Activated naive CD8-positive, alpha-beta T cell treated with anti-CD3 and anti-CD28 coated beads, Interleukin-2, amount 10 ng/mL, durations not matched to agents 7 days and 5 days (primary cell): ENCODE measurements at places on chromosomes 4 and X.

GRCh38 chr4:189771696-189772361 is 168.8 kb upstream of the FRG1 start:
- no peak for DNase-seq

DNA sequence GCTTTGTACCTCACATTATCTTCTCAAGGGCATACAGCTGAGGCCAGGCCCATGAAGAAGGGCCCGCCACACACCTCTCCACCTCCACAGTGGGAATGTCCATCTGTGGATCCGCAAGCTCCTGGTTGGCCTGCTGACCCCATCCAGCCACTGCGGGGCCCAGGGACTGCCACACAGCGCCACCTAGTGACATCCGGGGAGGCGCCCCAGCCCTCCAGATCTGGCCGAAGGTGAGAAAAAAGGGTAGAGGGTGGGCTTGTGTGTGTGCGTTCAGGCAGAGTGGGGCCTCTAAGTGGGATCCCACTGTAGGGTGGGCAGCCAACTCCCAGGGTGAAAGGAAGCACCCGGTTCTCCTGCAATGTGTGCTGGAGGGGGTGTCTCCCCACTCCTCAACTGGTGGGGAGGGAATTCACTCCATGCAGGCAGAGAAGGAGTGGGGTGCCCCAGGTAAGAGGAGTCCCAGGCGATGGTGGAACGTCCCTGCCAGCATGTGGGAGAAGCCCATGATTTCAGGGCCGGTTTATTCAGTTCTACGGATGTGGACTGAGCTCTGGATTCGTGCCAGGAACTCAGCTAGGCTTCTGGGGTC is 117.3 kb downstream of the ENPP6 start:
- DNase-seq: no peak

- no peak for DNase-seq
Observed at GRCh38 chrX:31934842-31935370, 863.1 kb upstream of the FTHL17 start.

DNA sequence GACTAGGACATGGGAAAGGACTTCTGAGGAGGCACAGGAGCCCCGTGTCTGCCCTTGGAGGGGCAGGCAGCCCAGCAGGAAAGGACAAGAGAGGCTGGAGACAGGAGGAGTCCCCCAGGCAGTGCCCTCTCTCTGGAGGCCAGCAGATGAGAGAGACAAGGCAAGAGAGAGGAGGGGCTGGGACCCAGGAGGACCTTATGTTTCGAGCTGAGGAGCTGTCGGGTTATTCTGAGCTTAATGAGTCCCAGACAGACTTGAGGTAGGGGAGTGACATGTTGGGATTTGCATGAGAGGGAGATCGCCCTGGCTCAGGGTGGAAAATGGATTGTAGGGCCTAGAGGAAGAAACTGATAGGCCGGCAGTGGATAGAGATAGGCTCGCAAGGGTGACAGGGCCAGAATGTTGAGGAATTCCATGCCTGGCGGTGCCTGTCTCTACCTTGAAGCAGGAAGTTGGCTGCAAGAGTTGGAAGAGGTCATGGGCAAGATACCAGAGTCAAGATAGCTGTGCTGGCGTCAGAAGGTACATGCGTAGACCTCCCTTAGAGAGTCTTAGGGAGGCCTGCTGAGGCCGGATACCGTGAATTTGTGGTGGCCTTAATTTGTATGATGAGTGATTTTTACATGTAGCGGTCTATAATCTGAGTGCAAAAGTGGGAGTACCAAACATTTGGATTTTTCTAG is 19.4 kb downstream of the STOX2 start:
- no peak for DNase-seq

- DNase-seq: no peak
Observed at GRCh38 chr4:77269505-77269904, 112.5 kb downstream of the CCNG2 start.

DNA sequence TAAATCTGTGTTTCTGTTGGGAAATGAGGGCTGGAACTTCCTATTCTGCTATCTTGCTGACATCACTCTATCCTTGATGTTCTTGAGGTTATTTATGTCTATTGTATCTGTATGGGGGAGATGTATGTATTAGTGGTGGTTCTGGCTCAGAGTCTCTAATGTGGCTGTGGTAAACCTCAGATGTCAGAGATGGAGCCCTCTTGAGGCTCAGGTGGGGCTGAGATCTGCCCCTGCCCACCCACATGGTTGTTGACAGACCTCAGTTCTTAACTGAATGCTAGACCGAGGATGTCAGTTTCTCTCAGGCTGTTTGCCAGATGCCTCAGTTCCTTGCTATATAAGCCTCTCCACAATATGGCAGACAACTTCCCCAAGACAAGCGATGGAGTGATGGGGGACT is 3.3 kb upstream of the CPE start:
- DNase-seq: no peak

DNA sequence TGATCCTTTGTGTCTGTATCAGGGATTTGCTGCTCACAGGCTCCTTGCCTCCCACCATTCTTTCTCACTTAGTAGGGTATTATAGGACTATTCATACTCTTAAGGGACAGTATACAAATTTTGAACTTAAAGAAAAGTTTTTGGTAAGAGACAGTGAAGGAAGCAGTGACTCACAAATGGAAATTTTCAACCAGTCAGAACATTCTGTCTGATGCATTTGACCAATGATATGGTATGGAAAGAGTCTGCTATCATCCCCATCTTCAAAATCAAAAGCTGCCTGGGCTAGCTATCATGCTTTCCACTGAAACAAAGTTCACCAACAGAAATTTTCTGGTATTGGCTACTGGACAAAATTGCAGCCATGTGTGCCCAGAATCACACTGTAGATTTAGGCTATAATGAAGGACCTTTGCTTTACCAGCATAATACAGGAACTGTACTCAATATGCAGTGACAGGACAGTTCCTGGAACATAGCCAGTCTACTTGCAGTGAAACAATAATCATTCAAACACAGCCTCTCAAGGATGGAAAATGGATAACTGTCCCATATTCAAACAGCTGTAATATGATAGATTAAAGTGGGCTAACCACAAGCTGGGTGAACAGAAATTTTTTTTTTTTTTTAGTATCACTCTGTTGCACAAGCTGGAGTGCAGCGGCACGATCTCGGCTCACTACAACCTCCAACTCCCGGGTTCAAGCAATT is 109.0 kb upstream of the ACSL4 start:
- DNase-seq: no peak

GRCh38 chr4:17117746-17118145 is 219.3 kb upstream of the LDB2 start:
- no peak for DNase-seq

DNA sequence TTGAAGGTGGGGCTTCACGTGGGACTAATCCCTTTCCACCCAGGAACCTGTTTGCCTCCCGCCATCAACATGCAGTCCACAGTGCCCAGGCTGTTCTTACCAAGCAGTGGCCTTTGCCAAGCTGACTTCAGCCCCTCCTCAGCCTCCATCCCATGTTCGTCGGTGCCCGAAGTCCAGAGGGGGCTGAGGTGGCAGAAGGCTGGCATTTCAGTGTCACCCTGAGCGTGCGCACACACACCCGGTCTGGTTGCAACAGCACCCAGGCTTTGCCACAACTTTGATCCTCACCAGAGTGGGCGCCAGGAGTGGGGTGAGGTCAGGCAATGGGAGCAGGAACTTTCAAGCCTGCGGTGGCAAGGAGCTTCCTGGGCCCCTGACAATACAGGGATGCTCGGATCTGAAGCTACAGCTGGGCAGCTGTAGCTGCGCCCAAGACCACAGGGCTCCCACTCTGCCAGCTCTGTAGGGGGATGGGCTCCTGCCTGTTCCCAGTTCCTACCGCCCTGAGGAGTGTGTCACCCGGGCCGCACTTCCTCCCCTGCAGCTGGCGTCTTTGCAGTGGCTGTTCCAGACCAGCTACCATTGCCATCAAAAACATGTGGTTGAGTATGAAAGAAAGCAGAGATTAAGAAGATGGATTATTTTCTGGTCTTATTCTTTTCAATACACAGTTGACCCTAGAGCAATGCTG is 428.0 kb downstream of the EPHA5 start:
- no peak for DNase-seq

- no peak for DNase-seq
Observed at GRCh38 chr4:120105472-120105871, 38.8 kb upstream of the MAD2L1 start.

GRCh38 chr4:54837576-54838140 is 179.9 kb downstream of the KIT start:
- no peak for DNase-seq

DNA sequence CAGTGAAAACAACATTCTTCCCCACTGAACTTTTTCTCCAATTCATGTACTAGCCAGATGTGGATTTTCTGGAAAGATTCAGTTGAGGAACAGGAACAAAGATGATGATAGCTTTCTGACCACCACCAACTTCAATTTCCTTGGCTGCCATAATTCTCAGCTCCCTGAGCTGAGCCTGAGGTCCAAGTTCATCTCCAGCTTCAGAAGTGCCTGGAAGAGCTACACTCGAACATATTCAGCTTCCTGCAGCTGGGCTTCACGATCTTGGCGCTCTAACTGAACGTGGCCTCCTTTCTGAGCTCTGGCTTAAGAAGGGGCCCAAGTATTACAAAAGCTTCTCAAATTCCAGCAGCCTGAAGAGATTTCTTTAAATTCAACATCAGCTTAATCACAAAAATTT is 83.9 kb downstream of the QDPR start:
- no peak for DNase-seq

GRCh38 chr4:53713296-53713695 is 122.0 kb upstream of the LNX1 start:
- no peak for DNase-seq

DNA sequence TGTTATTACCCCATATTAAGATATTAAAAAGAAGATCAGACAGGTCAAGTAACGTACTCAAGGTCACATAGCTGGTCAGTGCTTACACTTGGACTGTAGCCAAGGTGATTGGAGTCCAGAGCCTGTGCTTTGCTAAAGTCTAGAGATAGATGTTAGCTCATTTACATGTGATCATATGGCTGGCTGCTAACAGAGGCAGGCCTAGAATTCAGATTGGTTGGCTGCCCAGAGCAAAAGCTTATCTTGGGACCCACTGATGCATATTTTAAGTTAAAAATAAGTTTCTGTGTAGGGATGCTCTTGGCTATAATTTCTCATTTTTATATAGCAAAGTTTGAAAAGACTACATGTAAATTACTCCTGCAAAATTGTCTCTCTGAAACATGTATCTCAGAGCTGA is 18.1 kb upstream of the EXOC1L start:
- DNase-seq: no peak

DNA sequence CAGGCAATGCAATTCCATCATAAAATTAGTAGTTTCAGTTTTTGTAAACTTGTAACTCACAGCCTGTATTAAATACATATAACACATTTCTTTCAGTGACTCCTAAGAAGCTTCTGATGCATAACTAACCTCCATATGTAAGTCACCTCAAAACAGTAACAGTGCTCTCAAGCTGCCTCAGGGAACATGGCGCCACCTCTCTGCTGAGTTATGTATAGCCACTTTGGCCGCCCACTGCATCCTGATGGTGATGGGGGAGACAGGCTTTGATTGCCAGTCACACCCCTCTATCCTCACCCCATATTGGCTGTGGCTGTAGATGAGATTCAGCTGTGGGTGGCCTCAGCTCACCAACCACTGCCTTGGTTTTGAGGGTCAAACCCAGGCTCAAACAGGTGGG is 54.3 kb downstream of the LRBA start:
- no peak for DNase-seq

DNA sequence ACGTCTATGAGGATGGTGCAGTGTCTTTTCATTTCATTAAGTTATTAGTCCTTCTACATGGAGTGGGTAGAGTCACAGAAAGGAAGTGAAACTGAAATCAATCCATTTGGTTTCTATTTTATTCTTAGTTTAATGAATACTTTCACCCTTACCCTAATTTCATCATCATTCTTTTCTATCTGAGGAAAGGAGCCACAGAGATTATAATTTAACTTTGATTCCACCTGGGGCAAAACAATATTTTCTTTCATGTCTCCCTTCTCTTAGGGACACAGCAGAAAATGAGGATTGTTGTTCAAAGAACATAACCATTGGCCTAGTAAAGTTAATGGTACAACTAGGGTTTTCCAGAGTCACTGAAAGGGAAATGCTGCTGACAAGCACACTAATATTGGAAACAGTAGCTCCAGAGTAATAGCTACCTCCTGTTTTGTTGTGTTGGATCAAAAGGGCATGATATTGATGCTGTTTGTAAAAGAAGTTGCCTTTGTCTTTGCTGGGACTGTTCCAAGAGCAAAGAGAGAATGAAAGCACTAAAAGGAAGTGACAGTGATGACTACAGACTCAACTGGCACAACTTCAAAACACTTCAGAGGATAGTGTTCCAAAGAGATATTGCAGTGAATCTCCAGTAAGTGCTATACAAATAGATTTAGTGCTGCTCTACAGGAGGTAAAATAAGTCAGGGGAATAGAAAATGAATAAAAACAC is 247.1 kb upstream of the PITX2 start:
- DNase-seq: no peak

DNA sequence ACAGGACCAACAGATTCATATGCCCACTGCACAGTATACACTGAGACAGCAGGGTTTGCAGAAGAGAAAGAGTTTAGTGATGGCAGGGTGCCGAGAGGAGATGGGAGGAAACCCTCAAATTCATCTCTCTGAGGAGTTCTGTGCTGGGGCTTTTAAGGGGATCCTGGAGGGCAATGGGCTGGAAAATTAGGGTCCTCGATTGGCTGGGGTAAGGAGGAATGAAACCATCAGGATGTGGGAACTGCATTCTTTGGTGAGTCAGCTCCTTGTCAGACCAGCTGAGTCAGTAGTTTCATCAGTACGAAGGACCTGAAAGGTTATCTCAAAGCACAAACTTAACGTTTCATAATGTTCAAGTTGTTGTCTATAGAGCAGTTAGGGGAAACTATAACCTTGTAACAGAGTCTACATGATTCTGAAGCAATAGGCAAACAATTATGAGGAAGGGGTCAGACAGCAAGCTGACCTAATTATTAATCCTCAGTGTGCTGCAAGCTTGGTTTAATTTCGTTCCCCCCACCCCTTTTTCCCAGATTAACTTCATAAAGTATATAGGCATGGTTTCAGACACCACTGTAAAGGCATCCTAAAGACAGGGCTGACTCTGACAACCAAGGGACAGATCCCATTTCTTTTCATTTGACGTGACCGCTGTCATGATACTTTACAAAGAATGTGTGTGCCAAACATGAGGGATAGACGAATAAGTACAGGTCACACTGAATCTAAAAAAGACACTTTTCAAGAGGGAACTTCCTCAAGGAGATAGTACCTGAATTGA is 1.5 kb upstream of the MSMO1 start:
- no peak for DNase-seq

DNA sequence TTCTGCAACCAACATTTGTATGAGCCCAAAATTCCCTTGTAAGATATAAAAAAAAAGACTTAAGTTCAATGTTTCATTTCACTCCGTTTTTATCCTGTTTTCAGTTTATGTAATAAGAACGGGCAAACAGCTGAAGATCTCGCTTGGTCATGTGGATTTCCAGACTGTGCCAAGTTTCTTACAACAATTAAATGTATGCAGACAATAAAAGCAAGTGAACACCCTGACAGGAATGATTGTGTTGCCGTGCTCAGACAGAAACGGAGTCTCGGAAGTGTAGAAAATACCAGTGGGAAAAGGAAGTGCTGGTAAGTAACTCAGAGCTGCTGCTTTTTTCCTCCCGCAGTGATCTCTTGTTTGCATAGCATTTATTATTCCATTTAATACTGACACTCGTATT is 2.8 kb downstream of the ANKRD37 start:
- DNase-seq: no peak

GRCh38 chrX:133633950-133634349 is 218.7 kb upstream of the GPC4 start:
- no peak for DNase-seq

- no peak for DNase-seq
Observed at GRCh38 chrX:127011629-127012028, 192.1 kb downstream of the PRR32 start.

- DNase-seq: no peak
Observed at GRCh38 chr4:10007793-10008608, 13.3 kb downstream of the SLC2A9 start.
